ENCODE measurements at places on chromosomes 13 and 19. TPM values are rescaled to one million over a fixed set of nuclear protein-coding genes. Genes with fewer than 3 reads are reported as not detected.

- DNase-seq = no peak
Measured at GRCh38 chr13:90719461-90719860, 628.0 kb upstream of the MIR17HG start.

- no peak for DNase-seq
Measured at GRCh38 chr13:105087945-105088344, 1447.5 kb downstream of the EFNB2 start.

- DNase-seq = no peak
Measured at GRCh38 chr13:20988909-20989655, 72.3 kb downstream of the LATS2 start.

DNA sequence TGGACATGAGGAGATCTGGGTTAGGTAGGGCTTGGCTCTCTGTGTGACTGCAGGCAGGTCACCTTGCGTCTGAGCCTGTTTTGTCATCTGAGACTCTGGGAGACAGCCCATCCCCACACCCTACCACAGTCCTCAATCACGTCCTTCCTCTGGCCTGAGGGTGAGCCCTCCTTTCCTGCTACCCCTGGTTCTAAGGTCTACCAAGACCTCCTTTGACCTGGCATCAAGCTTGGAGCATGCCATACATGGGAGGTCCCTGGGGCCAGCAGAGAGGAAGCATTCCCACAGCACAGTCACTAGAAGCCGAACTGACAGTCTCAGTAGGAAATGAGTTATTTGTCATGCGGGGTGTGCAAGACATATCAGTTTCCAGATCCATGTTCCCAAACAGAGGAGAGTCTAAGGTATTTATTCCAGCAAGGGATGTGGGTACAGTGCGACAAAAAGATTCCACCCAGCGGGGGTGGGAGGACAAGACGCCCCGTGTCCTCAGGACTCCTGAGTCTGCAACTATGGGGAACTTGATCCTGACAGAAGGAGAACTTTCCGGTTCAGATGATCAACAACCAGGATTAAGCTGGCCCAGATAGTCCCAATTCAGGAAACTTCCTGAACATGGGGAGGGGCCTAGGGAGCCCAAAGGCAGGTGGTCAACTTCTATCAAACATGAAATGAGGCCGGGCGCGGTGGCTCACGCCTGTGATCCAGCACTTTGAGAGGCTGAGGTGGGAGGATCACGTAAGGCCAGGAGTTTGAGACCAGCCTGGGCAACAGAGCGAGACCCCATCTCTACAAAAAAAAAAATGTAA is 9.5 kb downstream of the ARRDC2 start:
- DNase-seq = no peak

DNA sequence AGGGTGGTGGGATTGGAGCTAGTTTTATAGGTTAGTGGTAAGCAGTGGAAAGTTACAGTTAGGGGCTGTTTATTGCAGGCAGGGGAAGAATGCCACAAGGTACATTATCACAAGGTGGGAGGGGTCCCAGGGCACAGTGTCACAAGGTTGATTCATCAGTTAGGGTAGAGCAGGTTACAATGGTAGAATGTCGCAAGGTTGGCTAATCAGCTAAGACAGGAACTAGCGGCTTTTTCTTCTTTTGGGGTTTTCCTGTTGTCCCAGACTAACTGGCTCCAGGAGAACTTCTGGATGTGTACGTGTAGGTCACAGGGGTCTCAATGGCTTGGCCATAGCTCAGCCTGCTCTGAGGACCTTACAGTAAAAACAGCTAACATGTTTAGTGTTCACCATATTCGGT is 1221.1 kb downstream of the SLITRK1 start:
- DNase-seq = no peak

GRCh38 chr19:1355568-1356507 is 27.9 kb upstream of the NDUFS7 start:
- peak; percentile 1 for DNase-seq

GRCh38 chr13:51534041-51534817 is 50.0 kb upstream of the WDFY2 start:
- peak; percentile 75 for DNase-seq

DNA sequence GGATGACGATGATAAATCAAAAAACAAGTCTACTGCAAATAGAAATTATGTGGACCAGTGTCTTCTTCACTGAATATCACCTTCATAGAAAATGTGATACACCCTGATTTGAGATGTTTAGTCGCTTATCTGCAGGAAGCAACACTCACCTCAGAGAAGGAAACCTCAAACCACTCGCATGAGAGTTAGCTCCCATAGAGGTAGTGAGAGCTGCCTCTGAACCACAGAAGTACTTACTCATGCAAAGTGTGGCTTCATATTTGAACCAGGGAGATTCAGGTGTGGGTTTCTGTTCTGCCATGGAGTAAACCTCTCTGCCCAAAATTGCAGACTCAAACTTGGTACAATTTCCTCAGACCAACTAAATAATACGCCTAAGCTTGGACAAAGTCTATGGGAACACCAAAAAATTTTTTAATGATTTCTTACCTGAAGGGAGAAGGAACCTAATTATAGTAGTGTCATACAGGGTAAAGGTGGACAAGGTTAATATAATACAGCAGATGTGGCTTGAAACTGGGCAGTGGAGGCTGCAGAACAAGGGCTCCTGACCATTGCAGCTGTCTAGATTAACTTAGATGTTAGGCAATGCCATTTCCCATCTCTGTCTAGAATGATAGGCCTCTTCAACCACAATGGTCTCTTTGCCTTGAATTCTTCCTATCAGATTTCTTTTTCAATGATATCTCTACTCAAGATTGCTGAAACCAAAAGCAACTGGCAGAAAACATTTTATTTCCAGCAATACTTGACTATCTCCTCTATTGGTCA is 29.6 kb upstream of the RCBTB2 start:
- DNase-seq = no peak

GRCh38 chr13:52414963-52415362 is 9.0 kb upstream of the THSD1 start:
- no peak for DNase-seq

GRCh38 chr13:41939398-41939797 is 21.5 kb downstream of the VWA8 start:
- no peak for DNase-seq

- DNase-seq = peak; percentile 51
Measured at GRCh38 chr13:114112231-114112825, 20.1 kb downstream of the RASA3 start.

DNA sequence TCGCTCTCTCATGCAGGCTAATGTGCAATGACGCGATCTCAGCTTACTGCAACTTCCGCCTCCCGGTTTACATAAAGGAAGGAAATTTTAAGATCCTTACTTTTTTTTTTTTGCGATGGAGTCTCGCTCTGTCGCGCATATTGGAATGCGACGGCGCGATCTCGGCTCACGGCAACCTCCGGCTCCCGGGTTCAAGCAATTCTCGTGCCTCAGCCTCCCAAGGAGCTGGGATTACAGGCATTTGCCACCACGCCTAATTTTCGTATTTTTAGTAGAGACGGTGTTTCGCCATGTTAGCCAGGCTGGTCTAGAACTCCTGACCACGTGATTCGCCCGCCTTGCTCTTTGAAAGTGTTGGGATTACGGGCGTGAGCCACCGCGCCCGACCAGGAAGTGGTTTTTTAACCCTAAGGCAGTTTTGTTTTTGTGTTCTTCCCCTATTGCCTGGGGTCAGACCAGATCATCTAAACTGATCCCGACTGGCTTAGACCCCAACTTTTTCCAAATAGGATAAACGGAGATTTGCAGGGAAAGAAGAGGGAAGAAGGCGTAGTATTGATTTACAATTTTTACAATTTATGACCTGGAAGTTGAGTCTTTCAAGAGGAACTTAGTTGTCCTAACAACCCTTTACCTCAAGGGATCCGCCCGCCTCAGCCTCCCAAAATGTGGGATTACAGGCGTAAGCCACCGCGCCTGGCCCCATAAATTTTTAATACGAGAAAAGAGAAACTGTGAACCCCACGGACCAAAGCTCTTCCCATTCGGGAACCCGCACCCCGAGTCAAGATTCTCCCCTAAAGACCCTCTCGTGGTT is 142.0 kb downstream of the ZNF737 start:
- peak; percentile 83 for DNase-seq

DNA sequence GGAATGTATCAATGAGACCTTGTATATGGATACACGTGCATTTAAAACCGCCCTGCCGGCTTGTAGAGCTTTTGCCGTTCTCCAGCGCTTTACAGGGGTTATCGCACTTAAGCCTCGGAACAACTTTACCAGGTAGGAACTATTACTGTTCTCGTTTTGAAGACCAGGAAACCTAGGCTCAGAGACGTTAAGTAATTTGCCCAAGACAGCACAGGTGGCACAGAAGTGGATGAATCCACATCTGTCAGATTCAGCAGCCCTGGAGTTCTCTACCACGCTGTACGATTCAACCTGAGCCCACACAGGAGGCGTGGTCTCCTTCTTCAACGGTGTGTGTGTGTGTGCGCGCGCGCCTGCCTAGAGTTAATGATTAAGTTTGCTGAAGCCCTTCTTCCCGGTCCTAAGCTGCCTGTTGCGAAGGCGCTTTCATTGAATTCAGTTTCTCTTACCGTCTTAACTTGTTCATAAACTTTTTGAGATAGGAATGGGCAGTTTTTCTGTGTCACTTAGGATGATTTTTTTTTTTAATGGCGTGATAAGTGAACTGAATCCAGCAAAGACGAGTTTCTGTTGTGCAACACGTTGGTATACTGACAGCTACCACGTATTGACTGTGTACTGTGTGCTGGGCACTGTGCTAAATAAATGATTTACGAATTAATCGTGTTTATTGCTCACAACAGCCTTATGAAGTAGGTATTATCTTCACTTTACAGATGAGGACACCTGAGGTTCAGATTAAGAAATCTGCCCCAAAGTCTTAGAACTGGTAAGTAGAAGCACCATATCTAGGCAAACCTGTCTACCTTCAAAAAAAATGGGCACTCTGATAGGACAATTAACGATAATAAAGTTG is 67.4 kb downstream of the KCNRG start:
- DNase-seq = peak; percentile 82

GRCh38 chr19:35178701-35179100 is 24.2 kb downstream of the FXYD5 start:
- no peak for DNase-seq

GRCh38 chr19:34131100-34131499 is 41.2 kb upstream of the LSM14A start:
- DNase-seq = no peak

GRCh38 chr13:78806457-78806856 is 147.5 kb upstream of the OBI1 start:
- DNase-seq = no peak

- no peak for DNase-seq
Measured at GRCh38 chr13:43206838-43207237, 183.5 kb downstream of the DNAJC15 start.

DNA sequence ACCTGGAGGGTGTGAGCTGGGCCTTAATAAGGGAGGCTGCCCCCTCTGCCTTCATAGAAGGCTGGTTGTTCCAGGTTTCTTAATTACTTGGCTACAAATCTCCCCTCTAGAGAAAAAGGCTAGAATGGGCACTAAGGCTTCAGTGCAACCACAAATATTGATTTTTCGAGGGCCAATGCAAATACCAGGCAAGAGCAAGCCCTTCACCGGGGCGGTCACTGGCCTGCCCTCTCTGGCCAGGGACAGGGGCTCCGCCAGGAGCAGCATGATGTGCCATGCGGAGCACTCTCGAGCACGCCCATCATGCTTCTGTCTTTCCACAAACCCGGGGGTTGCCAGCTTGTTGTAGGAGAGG is 127.8 kb upstream of the SPACA7 start:
- DNase-seq = no peak

- DNase-seq = no peak
Measured at GRCh38 chr13:74825152-74825937, 656.6 kb downstream of the TBC1D4 start.

DNA sequence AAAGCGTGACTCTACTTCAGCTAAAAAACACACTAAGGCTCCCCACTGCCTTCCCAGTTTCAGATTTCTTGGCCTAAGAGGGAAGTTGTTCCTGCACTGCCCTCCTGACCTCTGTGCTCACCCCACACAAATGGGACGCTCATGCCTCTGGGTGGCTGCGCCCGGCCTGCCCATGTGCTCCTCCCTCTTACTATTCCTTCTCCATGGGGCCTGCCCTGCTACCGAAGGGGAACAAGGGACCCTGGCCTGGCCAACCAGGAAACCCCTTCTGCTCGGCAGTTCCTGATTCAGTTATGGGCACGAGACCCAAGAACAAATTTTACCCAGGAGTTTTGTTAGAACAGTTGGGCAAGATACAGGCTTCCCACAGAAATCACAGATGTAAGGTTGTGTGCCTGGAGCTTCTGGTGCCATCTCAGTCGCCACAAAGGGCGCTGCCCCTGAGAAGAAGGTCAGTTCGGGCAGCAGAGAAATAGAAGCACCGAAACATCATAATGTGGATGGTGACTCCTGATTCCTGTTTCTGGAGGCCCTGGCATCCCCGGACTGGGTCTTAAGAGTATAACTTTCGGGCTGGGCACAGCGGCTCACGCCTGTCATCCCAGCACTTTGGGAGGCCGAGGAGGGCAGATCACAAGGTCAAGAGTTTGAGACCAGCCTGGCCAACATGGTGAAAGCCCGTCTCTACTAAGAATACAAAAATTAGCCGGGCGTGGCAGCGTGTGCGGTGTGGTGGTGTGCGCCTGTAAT is 5.4 kb upstream of the PLPP2 start:
- peak; percentile 84 for DNase-seq

DNA sequence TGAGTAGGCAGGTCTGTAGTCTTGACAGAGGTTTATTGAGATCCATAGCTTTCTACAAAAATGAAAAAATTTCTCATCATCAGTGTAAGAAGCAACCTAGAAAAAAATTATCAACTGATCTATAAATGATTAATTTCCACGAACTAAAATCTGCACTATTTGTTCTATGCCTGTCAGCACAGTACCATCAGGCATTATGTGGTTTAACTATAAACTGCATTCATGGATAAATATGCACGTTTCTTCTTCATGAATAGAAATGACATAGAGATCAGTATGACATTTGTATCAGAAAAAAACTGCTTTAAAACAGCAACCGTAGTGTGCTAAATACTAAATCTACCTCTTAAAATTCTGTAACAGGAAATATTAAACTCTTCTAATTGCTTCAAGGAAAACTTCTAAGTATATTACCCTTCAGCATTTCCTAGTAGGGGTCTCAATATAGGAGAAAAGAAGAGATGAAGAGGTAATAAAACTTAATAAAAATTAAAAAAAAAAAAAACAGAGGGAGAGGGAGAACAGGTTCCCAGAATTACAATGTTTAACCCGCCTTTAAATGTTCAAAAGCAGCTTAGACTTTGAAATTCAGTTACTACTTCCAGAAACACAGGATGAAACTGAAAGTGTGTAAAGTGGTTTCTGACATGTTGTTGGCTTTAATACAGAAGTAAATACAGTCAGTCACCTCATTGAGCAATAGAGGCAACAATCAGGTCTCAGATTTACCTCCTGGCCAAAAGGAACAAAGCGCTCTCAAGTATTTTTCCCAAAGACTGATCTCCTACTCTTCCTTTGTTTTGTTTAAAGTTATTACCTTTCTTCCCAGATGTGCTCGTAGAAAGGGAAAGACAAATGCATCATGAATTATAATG is 144.4 kb downstream of the DIAPH3 start:
- no peak for DNase-seq

- DNase-seq = no peak
Measured at GRCh38 chr13:108494991-108495645, 134.3 kb upstream of the MYO16 start.

ACTL9 gene
- total RNA-seq = not detected

PIK3R2 gene
- total RNA-seq = 21.7 TPM

NCR1 gene
- not detected for total RNA-seq

ZNF66 gene
- total RNA-seq = 1.4 TPM

NCAN gene
- not detected for total RNA-seq

ZNF565 gene
- total RNA-seq = 4.6 TPM

VAV1 gene
- 3.1 TPM for total RNA-seq

DPF1 gene
- total RNA-seq = 0.11 TPM

WDR88 gene
- not detected for total RNA-seq

ZNF628 gene
- total RNA-seq = 5.7 TPM

SHISA7 gene
- not detected for total RNA-seq

WIZ gene
- total RNA-seq = 31.3 TPM

PNMA8C gene
- not detected for total RNA-seq

PET100 gene
- total RNA-seq = 205 TPM
